ENCODE measurements at places on chromosomes 16 and 17. TPM values are rescaled to one million over a fixed set of nuclear protein-coding genes. Genes with fewer than 3 reads are reported as not detected.

TBC1D3E gene
- total RNA-seq, result not detected

TBX4 gene
- not detected for total RNA-seq

GTF3C1 gene
- 141 TPM for total RNA-seq

SLFN12L gene
- not detected for total RNA-seq

- no peak overlapping the region for H3K4me3 ChIP-seq
- peaks cover 5% of the 10 kb centered on the region for H3K4me1 ChIP-seq
- H3K27me3 ChIP-seq, result no peaks in the 10 kb centered on the region
- no peaks in the 10 kb centered on the region for H3K36me3 ChIP-seq
- no peak overlapping the region for H3K27ac ChIP-seq
Observed at GRCh38 chr17:14094676-14095601, 25.6 kb downstream of the COX10 start.

DNA sequence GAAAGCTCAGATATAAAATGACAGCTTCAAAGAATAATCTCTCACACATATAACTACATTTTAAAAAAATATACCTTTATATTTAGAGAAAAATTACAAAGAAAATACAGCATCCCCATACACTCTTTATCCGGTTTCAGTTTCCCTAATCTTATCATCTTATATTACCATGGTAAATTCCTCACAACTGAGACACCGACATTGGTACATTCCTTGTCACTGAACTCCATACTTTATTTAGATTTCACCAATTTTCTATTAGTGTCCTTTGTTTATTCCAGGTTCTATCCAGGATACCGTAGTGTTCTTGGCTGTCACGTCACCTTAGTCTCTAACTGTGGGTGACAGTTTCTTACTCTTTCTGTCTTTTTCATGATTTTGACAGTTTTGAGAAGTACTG, 22.0 kb upstream of the ABCA10 start:
- DNase-seq, result no peak
- no peak overlapping the region for H3K27ac ChIP-seq
- no peaks in the 10 kb centered on the region for H3K27me3 ChIP-seq
- H3K36me3 ChIP-seq, result no peaks in the 10 kb centered on the region
- no peaks in the 10 kb centered on the region for H3K4me1 ChIP-seq
- no peak overlapping the region for H3K4me3 ChIP-seq

DNA sequence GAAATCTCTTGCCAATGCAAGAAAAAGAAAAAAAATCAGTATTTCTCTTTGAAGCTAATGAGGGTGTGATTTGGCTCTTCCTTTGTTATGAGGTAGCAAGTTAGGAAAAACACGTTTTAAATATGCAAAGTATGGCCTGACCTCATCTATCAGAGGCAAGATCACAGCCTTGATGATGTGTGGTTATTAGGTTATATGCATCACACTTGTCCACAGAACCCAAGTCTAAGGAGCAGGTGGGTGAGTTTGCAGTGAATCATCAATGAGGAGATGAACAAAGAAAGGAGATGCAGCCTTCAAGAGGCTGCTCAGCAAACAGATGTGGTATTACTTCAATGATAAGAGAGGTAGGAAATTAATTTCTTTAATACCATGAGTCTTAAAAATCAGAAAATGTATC, 594.8 kb upstream of the CDH5 start:
- peaks cover 19% of the 10 kb centered on the region for H3K36me3 ChIP-seq
- peak overlapping the region; percentile 90 for H3K27ac ChIP-seq

GRCh38 chr16:56743840-56744239, 13.9 kb downstream of the NUP93 start:
- H3K4me1 ChIP-seq, result peaks cover 44% of the 10 kb centered on the region
- DNase-seq, result peak; percentile 57
- peak overlapping the region; percentile 43 for H3K27ac ChIP-seq
- no peaks in the 10 kb centered on the region for H3K27me3 ChIP-seq

GRCh38 chr16:51707666-51708065, 556.6 kb upstream of the SALL1 start:
- peaks cover 12% of the 10 kb centered on the region for H3K4me1 ChIP-seq
- H3K4me3 ChIP-seq, result no peak overlapping the region
- H3K36me3 ChIP-seq, result no peaks in the 10 kb centered on the region
- H3K27ac ChIP-seq, result no peak overlapping the region

GRCh38 chr16:67013823-67014633, 14.9 kb upstream of the CBFB start:
- H3K4me1 ChIP-seq, result peaks cover 4% of the 10 kb centered on the region
- H3K27me3 ChIP-seq, result peaks cover 57% of the 10 kb centered on the region
- no peaks in the 10 kb centered on the region for H3K36me3 ChIP-seq
- H3K4me3 ChIP-seq, result peak overlapping the region; percentile 64
- peak; percentile 78 for DNase-seq
- no peak overlapping the region for H3K27ac ChIP-seq
